ENCODE measurements at places on chromosomes 4 and X.

- no peak for DNase-seq
Observed at GRCh38 chrX:50161127-50161526, 39.7 kb downstream of the AKAP4 start.

GRCh38 chr4:64883087-64883807 is 474.0 kb upstream of the TECRL start:
- DNase-seq, result no peak

DNA sequence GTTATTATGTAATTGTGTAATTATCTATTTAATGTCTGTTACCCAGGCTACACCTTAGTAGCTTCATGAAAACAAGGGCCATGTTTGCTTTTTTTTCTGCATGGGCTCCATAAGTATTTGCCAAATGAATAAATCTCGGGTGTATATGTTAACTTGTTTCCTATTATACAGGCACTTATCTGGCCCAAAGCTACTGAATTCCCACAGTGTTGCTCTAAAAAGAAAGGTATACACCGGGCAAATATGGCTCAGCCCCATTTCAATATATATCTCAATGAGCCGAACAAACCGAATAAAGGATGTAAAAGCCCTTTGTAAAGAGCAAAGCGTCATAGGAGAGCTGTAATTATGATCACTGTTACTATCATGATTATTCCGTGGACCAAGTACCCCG is 767 bp downstream of the PAQR3 start:
- DNase-seq, result no peak

- DNase-seq, result no peak
Observed at GRCh38 chr4:42786350-42787078, 106.0 kb upstream of the GRXCR1 start.

GRCh38 chr4:188956566-188956965 is 817.3 kb downstream of the TRIML1 start:
- no peak for DNase-seq

DNA sequence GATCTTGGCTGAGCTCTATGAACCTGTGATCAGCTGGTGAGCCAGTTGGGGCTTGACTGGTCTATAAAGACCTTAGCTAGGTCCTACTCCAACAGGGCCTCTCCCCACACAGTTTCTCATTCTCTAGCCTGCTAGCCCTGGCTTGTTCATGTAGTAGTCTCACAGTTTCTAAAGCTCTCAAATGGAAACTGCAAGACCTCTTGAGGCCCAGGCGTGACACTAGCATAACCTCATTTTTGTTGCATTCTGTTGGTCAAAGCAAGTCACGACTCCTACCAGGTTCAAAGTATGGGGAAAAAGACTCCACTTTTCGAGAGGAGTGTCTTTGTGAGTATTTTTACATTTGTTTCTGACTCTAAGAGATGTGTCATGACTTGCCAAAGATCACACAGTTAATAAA is 50.9 kb downstream of the CEP44 start:
- DNase-seq, result no peak

Measured in GM04504 (cell line).